ENCODE measurements at places on chromosomes 2 and 18.

- no peak for DNase-seq
Observed at GRCh38 chr2:3604991-3605961, 10.4 kb downstream of the COLEC11 start.

DNA sequence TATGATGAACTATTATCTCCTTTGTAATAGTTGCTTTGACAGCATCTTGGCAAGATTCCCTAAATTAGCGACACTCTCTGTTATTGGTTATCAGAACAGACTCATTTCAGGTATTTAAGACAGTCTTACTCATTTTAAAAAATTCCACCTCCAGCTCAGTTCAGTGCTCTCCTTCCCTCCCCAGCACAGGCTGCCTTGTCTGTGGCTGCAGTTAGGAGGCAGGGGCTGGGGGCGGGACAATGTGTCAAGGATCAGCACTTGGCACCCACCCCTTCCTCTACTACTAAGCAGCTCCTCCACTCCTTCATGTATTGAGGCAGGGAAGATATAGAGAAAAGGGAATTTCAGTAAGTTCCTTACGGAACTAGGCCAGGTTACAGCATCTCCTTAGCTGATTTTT lies 85.0 kb downstream of the VSNL1 start:
- no peak for DNase-seq

DNA sequence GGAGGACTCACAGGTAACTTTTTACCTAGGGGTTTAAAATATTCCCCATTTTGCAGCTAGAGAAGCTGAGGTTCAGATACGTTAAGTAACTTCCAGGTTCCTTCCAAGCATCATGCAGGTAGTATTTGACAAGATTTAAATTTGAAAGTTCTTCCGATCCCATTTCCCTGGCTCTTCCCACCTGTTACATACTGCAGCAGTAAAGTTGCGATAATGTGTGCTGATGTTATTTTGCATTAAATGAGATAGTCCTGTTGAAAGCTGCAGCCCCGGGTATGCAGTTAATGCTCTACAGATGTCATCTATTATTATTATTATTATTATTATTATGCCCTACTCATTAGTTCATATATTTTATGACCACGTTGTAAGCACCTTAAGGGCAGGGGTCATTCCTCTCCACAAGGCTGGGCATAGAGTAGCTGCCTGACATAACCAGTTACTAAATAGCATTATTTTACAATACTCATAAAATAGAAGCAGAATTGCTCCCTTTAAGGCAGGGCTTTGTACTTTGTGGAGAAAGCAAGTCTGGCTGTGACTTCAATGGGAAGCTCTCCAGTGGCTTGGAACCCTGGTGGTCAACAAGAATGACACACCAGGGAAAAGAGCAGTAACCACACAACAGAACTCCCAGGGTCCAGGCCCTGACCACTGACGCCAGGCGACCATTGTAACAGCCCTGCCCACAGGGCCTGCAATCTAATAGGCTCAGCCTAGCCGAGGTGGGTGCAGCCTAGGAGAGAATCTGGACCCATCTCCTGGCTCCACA lies 112.0 kb upstream of the STPG4 start:
- DNase-seq, result no peak

DNA sequence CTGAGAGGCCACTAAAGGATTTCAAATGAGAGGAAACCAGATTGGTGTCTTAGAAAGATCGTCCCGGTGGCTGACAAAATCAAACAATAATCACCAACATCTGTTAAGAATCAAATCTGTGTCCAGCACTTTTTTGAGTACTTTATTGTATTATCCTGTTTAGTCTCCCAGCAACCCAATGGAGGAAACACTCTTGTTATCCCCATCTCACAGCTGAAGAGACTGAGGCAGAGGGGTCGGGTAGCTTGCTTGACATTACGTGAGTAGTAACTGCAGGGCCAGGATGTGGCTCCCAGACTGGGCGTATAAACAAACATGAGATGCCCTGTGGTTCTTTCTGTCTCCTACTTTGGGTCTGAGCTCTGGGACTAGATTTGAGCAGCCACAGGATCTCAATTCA lies 76.0 kb downstream of the KLHL29 start:
- DNase-seq, result no peak

- no peak for DNase-seq
Observed at GRCh38 chr2:128003463-128003862, 24.4 kb downstream of the SAP130 start.

DNA sequence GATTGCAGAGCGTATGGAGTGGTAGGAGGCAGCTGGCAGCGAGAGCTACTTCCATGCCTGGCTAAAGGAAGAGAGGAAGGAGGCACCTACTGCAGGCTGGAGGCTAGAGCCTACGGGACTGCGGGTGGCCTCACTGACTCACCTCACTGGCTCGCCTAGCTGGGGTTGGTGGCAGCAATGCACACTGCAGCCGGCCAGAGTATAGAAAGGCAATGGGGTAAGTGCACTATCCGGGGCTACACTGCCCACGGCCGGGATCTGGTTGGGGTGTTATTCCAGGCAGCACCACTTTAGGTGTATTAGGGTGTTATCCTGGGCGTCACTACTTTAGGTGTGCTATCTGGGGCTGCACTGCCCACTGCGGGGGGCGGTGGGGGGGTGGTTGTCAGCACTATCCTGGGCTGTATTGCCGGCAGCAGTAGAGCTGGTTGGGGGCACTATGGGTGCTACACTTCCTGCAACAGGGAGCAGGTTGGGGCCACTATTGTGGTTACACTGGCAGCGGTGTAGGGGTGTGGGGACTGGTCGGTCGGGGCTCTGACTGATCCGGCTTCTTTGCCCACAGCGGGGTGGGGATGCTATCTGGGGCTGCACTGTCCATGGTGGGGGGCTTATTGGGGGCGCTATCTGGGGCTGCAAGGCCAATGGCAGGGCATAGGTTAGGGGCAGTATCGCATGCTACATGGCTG lies 33.3 kb upstream of the ANKRD62 start:
- no peak for DNase-seq

- DNase-seq, result no peak
Observed at GRCh38 chr2:201004370-201004769, 40.9 kb upstream of the ORC2 start.

DNA sequence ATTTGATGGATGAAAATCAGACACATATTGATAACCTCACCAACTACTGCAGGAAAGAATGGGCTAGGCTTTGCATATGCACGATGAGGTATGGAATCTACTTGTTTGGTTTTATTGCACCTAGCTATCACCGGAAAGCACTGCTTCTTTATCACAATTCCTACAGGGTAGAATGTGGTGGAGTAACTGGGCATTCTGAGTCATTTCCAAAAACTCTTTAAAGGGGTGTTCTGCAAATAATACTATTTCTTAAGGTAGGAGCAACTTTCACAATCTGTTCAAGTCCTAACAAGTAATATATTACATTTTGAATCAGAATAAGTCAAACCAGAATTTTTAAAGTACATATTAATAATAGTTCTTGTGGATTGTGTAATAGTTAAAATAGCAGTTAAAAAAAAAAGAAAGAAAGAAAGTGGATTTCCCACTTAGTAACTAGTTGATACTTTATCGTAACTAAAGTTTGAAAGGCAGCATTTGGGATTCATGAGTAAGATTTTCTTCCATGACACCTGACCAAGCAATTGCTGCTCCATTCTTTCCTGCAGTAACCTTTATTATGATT lies 40.5 kb downstream of the INO80C start:
- no peak for DNase-seq

DNA sequence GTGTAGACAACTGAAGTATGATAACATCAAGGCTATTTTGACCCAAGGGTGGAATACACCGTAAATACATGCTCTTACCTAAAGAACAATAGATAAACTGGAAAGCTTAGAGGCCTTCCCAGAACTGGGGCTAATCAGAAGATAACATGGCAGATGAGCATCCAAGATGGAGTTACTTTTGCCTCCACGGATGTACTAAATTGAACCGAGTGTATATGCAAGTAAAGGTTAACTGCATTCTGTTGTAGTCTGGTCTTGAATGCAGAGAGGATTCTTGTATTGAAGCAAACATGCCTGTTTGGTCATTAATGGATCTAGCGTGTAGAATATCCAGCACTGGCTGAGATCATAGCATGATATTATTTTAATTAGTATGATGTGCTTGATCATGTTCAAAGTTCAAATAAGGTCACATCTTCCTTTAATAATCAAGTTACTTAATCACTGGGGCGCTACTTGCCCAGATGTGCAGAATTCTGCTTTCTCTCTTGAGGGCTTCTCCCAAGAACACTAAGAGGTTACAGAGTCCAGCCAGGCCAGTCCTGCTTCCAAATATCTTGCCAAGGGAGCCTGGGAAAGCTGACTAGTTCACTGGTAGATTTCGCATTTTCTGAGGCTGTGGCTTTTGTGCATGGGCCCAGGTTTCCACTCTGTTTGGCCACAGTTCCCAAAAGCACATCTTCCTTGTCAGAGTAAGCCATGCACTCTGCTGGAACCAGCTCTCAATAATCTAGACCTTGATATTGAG lies 37.5 kb upstream of the ACSL3 start:
- DNase-seq, result no peak

DNA sequence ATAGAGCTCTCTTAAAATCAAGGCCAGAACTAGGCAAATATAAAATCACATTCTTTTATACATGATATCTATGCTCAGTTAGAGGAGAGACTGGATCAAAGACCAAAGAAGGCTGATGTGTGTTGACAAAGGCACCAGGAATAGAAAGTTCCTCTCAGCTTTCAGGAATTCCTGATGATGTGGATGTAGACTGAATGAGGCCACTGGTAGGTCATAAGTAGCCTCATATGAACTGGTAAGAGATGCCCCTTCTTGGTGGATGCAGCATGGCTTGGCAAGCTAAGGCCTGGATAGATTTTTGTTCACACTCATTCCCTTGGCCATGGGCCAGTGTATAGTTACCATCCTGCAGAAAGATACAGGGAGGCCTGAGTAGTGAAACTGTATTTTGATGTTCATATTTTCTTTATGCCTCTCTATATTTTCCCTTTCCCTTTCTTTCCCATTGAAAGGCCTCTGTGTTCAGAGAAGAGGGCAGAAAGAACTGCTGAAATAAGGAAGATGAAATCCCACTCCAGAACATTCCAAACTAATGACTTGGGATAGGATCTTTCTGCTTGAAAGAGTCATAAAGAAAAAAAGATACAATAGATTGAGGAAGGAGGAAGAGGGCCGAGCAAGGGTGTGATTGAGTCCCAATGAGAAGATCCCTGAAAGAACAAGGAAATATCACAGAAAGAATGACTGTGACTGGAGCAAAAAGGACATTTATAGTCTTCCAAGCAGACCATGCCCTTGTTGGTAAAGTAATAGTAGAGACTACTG lies 2182.7 kb upstream of the PIK3C3 start:
- DNase-seq, result no peak

Measured in activated T-helper 1 cell treated with Interleukin-2 at 50 U/mL for 16 hours (primary cell).